ENCODE measurements at places on chromosomes 12 and 14. TPM values are rescaled to one million over a fixed set of nuclear protein-coding genes. Genes with fewer than 3 reads are reported as not detected.

The SDSL gene
- 7.5 TPM for total RNA-seq

The CMA1 gene
- not detected for total RNA-seq

The SLC6A15 gene
- not detected for total RNA-seq

The SPIC gene
- total RNA-seq = not detected

The KRT72 gene
- total RNA-seq = not detected

The PLA2G1B gene
- not detected for total RNA-seq

Data from Peyer's patch (tissue), 4 donors.